Activated CD4-positive, alpha-beta T cell treated with anti-CD3 and anti-CD28 coated beads, Interleukin-2, amount 50 U/mL, for 4 hours (primary cell): ENCODE measurements at places on chromosomes 7 and 10.

DNA sequence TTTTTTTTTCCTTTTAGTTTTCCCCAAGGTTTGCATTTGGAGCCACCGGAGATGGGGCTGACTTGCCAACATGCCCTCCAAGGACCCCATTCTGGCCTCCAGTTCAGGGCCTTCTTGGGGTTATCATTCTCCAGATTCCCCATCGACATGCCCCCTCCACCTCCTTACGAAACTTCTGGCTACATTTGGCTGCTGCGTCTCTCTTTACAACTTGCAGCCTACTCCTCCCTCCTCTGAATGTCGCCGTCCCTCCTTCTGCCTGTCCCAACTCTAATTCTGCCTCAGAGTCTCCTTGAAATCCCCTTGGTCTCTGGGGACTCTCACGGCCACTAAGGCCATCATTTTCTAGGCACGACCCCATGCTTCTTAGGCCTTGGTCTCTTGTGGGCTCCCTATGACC is 72.2 kb upstream of the PODXL start:
- no peak for DNase-seq

- no peak for DNase-seq
Observed at GRCh38 chr10:71528371-71529206, 131.9 kb downstream of the CDH23 start.

DNA sequence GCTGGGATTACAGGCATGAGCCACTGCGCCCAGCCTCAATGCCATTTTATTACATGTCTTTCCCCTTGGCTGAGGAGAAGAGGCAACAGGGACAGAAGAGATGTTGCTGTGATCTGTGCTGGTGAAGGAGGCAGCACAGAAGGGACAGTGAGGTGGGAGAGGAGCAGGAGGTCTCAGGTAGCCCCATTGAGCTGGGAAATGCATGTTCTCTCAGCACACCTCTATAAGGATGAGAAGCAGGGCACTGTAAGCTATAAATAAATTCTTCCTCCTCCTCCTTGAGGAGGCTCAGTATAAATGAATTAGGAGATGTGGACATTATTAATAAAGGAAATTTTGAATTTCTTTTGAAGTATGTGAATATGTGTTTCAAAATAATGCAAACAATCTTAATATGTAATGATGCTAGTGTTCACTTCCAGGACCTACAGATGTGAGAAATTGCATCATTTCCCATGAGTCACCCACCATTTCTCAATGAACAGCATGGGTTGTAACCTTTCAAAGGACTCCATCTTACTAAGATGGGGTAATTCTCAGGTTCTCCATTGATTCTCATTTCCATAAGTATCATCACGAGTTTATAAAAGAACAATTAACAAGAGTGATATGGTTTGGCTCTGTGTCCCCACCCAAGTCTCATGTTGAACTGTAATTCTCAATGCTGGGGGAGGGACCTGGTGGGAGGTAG is 88.9 kb upstream of the ODAD2 start:
- no peak for DNase-seq

DNA sequence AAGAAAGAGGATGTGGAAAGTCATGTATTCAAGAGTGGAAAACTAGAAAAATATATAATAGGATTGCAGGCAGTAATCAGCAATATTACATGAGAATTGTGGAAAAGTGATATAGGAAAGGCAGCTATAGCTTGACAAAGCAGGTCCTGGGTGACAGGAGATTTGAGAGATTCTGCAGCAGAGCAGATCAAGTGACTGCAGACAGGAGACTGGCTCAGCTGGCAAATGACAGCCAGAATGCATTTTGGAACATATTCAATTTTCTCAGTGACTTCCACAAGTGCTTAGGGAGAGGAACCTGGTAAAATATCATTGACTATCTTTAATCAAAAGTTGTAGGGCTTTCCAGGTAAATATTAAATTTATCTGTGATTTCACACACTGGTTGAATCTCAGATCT is 260.5 kb upstream of the CACNA2D1 start:
- no peak for DNase-seq

GRCh38 chr10:14439451-14440259 is 108.9 kb upstream of the FRMD4A start:
- no peak for DNase-seq

DNA sequence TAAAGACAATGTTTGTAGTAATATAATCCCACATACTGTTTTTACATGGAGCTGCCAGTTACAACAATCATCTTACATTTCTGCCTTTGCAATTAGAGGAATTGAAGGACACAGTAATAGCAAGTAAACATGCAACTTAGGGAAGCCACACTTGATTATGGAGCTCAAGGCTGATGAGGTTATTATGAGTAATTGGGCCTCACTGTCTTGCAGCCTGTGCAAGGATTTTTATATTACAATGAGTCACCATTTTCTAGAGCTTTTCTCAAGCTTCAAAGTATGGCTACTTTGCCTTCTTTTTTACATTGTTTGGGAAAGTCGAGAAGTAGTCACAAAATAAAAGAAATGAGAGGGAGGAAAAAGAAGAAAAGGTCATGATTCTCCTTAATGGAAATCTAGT is 226.4 kb downstream of the KIAA1217 start:
- DNase-seq: no peak

DNA sequence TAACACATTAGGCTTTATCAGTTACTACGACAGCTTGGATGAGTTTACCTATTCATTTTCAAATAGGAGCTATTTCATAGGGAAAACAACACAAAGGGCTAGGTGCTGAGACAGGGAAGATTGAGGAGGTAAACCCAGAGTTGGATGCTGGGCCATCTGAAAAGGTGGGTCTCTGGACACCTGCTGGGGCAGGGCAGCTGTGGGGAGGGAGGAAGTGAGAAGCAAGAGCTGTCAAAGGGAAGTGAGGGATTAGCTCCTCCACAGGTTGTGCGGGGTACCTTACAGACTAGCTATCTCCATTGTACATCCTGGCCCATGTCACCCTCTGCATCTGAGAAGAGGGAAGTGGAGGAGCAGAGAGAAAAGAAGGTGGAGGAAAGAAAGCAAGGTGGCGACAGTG is 48.9 kb downstream of the BLNK start:
- no peak for DNase-seq

DNA sequence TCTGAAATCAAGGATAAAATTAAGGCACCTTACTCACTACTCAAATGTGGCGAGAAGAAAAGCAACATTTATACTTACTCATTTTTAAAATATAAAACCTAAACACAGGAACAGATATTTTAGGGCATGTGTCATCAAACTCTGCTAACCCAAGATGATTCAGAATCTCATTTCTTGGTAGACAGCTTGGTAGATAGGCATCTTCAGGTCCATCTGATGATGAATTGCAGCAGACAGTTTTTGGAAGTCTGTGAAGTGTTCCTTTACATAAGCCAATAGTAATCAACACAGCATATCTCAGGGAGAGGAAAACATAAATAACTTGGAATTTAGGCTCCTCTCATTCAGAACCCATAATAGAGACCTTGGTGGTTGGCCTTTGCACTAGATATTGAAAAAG is 3.4 kb downstream of the HIPK2 start:
- no peak for DNase-seq

DNA sequence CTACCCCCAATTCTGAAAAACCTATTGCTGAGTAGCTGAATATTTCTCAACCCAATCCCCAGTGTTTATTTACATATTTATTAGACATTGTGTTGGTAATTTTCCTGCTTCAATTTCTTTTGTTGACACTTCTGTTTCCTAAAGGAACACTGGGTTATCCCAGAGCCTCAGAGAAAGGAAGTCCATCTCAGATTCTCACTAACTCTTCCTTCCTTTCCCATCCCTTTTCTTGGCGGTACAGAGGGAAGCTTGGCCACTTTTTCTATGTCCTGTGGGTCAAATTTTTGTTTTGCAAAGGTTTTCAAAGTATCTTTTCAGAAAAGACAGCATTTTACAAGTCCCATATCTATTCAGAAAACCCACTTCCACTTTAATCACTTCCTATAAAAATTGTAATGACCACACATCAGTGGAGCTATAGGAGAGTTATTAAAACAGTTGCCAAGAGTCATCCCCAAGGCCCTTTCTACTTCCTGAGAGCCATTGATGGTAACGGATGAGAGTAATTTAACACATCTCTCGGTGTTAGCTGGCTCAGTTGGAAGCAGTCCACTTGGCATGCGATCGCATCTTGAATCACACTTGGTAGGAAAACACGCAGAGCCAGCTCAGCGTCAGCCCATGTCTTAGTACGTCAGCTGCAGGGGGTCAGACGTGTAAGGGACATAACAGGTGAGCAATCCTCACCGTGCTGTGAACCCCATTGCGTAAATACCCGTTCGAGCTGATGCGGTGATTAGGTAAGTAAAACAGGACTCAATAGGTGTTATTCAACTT is 231.1 kb upstream of the ADARB2 start:
- no peak for DNase-seq

DNA sequence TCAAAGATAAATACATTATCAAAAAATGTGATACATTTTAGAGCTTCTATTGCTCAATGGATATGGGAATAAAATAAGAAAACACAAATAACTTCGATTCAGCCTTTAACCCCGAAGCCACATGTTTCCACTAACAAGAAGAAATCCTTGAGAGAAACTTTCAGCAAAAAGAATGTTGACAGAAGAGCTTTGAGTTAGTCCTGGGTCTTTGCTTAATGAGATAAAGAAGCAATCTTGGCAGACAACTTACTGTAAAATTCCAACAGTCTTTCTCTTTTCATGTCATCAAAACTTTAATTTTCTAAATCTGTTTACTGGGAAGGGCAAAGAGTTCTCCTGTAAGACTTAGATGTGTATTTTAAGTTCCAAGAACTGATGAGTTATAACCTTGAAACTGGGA is 810.2 kb downstream of the CNTNAP2 start:
- no peak for DNase-seq

DNA sequence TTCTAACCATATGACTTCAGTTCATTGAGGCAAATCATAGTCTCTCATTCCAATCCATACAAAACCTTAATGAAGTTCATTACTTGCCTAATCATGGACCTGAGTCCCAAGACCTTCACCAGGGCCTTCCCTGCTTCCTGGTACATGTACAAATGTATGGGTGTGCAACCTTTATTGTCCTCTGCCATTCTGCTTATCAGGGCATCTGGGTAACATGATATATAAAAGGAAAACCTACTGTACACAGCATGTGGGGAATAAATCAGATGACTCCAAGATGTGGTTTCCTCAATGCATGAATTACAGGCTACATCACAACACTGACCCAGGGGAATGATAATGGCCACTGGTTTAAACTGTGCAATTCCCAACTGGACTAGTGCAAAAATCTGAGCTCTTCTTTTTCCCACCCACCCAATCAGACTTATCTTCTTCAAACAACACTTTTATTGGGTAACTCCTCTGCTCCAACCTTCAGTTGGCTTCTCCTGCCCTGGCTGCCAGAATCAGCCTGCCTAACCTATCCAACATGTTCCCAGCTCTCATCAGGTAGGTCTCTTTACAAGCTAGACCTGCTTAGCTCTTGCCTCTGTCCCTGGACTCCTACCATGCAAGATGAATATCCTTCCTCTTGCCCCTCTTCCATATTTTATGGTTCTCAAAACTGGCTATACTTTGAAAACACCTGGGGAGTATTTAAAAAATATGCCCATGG is 11.4 kb downstream of the GOT1 start:
- no peak for DNase-seq

DNA sequence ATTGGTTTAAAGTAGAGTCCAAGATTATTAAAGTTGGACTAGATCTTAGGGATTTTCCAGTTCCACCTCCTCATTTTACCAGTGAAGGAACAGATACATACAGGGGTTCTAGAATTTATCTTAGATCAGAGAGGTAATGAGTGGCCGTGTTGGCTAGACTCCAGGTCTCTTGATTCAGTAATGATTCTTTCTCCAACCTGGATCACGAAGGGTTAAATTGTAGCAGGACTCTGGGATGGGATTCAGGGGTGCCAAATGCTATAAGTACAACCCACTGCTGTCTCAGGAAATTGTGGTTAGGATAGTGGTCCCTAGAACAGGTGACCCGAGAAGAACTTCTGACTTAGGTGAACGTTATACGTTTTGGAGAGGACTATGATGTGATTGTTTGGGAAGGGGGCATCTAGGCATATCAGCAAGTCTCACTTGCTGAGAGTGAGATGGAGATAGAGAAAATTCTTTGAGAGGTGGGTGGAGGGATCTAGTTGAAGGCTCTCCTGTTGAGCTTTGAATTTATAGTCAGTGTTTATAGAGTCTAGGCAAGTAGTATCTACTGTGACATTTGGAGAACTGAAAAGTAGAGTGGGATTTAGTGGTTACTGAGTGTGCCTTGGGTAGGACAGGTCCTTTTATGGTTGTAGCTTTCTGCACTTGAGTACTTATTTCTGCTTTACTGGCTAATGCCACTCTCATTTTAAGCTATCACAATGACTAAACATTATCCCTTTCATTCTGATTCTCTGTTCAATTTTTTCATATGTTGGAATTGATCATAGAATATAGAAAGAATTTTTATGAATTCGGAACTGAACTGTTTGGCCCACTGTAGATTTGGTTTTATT is 58.3 kb downstream of the ST7 start:
- no peak for DNase-seq

GRCh38 chr7:83143107-83143506 is 19.6 kb downstream of the PCLO start:
- no peak for DNase-seq

DNA sequence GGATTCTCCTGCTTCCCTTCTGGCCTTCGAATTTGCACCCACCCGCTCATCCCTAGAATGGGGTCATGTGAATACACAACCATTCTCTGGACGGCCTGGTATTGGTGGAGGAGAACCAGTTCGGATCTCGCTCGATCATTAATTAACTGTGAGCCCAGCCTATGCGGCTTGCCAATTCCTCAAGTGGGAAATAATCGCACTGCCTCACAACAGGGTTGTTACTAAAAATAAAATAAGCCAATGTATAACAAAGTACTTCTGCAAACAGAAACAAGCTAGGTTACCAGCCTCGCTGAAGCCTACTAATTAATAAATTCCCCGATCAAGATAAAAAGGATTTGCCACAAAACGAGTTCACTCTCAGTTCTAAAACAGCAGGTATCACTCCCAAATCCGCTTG is 16.2 kb downstream of the CTBP2 start:
- DNase-seq: no peak

DNA sequence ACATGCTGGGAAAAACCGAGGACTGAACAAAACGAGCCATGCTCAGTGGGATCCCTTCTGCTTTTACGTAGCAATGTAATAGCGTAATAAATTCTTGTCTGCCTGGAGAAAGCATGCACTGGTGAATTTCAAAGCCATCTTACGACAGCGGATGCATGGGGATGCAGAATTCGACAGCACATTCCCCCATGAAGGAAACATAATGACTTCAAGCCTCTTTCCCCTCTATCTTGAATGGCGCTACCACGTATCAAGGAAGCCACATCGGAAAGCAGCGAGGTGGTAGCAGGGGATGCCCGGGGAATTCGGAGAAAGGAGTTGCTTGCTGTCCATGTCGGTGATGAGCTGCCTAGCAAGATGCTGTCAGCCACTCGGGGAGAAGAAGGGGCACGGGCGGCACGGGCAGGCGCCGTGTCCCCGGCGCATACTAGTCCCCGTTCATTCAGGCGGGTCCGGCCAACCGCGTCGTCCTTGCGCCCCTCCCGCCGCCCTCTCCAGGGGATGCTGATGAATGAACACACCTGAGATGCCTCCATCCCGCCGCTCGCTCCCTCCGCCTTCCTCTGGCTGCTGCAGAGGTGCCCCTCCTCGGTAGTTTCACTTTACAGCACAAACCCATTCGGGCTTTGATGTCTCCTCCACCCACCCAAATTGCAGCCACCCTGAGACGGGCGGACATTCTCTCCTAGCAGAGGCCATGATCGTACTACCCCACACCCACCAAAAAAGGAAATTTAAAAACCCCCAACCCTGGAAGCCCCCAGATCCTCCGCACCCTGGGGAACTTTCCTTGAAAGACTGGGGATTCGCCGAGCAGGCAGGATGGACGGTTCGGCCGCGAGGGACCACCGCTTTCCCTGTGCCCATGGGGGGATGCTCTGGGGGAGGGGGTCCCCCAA is 644 bp downstream of the SORBS1 start:
- peak; percentile 37 for DNase-seq
